Globus pallidus (tissue), 1 donor: ENCODE measurements at places on chromosomes 1 and 21.
A peak's percentile ranks its signal among the peaks of the same experiment; 100 is the strongest.

DNA sequence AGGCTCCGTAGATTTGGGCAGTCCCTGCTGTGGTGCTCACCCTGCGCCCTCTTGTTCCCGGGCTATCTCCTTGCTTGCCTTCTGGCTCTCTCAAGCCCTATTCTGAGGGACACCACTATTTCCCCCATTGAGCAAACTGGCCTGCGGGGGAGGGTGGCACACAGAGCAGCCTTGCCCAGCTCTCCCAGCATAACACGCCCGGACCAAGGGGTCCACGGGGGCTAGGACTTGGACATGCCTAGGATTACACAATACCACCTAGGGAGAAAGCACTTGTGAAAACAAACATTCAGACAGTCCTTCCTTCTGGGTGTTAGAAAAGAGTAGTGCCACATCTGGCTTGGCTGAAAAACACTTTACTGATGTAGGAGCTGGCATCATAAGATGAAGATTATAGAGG, 7.4 kb downstream of the TADA1 start:
- no peak for DNase-seq

DNA sequence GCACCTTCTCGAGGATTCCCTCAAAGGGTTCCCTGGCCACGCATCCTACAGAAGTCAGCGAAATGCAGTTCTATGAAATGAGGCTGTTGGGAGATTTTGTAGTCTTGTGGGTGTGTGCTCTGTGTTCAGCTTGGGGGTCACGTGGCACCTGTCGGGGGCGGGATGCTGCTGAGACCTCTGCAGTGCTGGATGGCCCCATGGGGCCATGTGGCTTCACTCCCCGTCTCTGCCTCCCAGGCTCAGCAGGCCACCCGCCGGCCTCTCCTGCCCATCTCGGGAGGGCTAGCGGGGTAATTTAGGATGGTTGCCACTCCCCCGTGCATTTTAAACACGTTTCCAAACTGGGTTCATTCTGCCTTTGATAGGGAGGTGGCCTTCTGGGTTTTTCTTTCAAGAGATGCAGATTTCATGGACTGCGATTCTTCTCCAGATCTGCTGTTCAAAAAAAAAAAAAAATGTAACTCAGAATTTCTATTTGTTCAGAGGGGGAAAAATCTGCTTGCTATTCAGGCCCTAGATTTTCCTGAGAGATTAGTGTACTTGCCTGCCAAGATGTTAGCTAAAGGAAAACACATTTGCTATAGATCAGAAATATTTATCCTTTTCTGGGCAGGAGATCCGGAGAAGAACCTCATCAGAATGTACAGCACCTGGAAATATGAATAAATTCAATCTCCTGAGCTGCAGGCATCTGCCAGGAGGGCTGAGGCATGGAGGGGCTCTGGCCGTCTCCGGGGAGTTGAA, 277.2 kb upstream of the VAMP3 start:
- no peak for DNase-seq

GRCh38 chr1:153880962-153881361, 41.8 kb downstream of the GATAD2B start:
- peak; percentile 95 for DNase-seq

DNA sequence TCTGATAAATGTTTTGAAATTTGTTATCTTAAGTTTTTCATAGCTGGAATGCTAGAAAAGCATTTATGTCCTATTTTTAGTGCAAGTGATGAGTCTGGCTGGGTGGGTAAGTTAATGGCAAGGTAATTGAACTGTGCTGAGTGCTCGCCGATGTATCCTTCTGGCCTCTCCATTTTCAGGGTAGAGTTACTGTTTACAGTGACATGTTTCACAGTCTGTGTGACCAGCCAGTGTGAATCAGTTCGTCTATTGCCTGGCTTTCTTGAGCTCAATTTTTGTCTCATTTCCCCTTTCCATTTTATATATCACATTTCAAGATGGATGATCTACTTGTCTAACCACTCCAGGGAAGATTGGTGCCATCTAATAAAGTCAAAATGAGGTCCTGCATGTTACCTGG, 44.1 kb downstream of the ITSN1 start:
- DNase-seq: no peak

DNA sequence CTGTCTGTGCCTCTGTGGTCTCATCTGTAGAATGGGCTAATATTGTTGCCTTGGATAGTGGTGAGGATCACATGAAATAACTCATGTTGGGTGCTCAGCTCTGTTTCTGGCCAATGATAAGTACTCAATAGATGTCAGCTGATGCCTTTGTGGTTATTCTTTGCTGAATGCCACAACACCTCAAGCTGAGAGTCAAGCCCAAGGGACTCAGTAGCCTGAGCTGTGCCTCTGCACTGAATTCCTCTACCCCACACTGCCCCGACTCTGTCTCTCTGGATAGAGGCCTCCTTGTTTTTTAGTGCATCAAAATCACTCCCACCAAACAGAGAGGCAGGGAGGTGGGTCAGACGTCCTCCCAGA, 196.1 kb upstream of the VAMP3 start:
- DNase-seq: no peak

- no peak for DNase-seq
Measured at GRCh38 chr1:77548285-77548684, 134.2 kb downstream of the ZZZ3 start.

GRCh38 chr21:44920694-44921604, at the start of gene ITGB2:
TSS of gene ITGB2 (minus strand) at chr21:44920899. CDS start at chr21:44910782, 10,117 bp downstream.
- no peak for DNase-seq
